ENCODE measurements at places on chromosomes 6 and 20. TPM values are rescaled to one million over a fixed set of nuclear protein-coding genes. Genes with fewer than 3 reads are reported as not detected.

GRCh38 chr6:168905451-168906090, 348.1 kb downstream of the THBS2 start:
- no peak for DNase-seq

DNA sequence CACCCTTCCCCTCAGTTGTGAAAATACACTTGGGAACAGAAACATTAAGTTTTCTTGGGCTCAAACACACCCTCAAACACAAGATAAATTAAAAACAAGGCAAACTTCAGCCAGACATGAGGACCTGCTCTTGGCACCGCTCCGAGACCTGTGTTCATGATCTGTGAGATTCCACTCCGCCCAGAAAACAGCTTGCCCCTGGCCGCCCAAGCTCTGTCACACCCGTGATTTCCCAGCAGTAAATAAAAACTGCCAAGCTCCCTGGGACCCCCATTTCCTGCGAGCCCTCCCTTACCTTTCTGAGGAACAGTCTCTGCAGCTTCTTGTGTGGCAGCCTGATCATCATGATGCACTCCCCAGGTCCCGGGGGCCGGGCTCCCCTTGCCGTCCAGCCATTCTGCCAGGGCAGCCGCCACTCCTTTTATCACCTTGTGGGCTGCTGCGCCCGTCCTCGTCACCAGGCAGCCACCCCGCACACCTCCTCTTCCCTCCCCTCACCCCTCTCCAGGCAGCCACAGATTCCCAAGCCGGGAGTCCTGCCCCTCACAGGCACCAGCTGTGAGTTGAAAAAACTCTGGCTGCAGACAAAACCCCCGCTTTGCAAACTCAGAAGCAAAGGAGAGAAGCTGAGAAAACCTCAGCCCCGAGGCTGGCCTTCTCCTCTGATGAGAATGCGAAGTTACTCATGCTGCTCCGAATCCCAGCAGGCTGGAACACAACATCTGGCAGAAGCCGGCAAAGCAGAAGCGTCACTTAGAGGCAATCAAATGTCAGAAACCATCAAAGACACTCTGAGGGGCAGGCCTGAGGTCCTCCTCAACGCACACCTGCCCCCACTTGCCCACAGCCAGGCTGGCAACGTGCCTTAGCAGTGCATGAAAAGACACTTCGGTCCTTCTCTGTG, 130.4 kb upstream of the RPS6KA2 start:
- no peak for DNase-seq

DNA sequence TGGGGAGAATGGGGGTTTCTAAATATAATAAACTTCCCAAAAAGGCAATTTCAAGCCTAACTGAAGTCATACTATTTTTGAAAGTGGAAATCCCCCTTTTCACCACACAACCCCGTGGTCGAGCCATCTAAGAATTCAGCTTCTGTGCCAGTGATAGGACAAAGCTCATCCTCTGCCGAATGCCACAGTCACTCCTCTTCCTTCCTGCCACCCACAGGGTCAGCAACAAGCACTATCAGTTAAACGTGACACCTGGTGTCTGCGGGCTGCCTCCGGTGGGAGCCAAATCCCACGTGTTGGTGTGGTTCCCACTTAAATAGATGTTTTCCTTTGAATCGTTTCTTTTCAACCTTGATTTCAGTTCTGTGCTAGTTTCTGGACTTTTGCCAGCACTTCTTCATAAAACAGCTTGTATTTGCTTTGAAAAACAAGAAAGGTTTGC, 60.7 kb downstream of the TNFAIP3 start:
- DNase-seq, result no peak

- DNase-seq, result peak; percentile 47
These were observed 105.4 kb downstream of the PERP start for GRCh38 chr6:138001750-138002349.

- no peak for DNase-seq
These were observed 64.5 kb downstream of the GMPR start for GRCh38 chr6:16302721-16303552.

EYA4 gene
- 8.4 TPM for total RNA-seq

PIGT gene
- total RNA-seq, result 28.7 TPM

HUS1B gene
- 2.8 TPM for total RNA-seq
